Neural crest cell (in vitro differentiated cells): ENCODE measurements at places on chromosomes 12 and 14. TPM values are rescaled to one million over a fixed set of nuclear protein-coding genes. Genes with fewer than 3 reads are reported as not detected.
A peak's percentile ranks its signal among the peaks of the same experiment; 100 is the strongest.

The CLEC1B gene
- total RNA-seq = not detected in 2 replicates

The BEST3 gene
- total RNA-seq = not detected in 2 replicates

The KRT74 gene
- total RNA-seq = not detected in 2 replicates

The PCNX1 gene
- total RNA-seq = 50.3 and 50.4 TPM in 2 replicates

The MGAT4C gene
- under 0.01 and 0.07 TPM in 2 replicates for total RNA-seq

GRCh38 chr12:124916374-124917134 is 2.1 kb upstream of the UBC start:
- peaks cover 22% of the 10 kb centered on the region for H3K27me3 ChIP-seq
- peaks cover 82% of the 10 kb centered on the region for H3K4me1 ChIP-seq
- peak overlapping the region; percentile 86 for H3K4me3 ChIP-seq
- DNase-seq = no peak
- peak overlapping the region; percentile 97 for H3K27ac ChIP-seq
- H3K36me3 ChIP-seq = peaks cover 23% of the 10 kb centered on the region

DNA sequence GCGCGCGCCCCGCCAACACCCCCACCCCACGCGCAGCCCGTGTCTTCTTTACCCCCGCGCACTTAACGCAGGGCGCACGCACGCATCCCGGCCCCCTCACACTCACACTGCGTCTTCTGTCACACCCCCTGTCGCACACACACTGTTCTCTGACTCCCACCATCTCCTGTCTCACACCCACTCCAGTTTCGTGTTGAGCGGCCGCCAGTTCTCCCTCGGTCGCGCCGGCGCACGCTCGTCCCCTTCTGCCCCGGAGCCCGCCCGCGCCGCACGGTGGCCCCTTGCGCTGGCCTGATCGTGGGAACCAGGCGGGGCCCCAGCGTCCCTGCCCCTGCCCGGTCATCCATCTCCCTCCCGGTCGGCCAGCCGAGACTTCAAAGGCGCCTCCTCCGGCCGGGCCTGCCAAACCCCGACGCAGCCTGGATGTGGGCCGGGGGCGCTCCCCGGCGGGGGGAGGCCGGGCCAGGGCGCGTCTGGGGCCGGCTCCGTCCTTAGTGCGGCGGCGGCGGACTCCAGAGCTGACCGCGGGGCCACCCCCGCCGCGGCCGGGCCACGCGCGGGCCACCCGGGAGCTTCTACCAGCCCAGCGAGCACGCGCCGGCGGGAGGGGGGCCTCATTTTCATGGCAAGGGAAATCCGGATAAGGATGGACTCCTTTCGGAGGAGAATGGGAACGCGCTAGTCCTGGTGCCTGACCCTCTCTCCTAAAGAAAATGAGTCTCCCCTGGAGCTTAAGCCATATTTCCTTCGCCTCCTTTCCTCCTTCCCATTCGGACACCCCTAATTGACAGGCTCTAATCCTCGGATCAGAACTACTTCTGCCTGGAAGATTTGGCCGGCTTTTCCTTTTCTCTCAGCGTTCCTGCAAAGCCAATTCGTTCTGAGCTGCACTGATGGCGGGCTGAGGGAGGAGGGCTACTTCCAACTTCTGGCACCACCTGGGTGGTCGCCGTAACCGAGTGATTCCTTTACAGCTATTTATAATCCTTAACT is 82.0 kb upstream of the HMGA2 start:
- H3K36me3 ChIP-seq = no peaks in the 10 kb centered on the region
- H3K27me3 ChIP-seq = peaks cover 12% of the 10 kb centered on the region
- peak overlapping the region; percentile 90 for H3K4me3 ChIP-seq
- H3K4me1 ChIP-seq = peaks cover 25% of the 10 kb centered on the region
- DNase-seq = peak; percentile 62
- H3K27ac ChIP-seq = peak overlapping the region; percentile 35

DNA sequence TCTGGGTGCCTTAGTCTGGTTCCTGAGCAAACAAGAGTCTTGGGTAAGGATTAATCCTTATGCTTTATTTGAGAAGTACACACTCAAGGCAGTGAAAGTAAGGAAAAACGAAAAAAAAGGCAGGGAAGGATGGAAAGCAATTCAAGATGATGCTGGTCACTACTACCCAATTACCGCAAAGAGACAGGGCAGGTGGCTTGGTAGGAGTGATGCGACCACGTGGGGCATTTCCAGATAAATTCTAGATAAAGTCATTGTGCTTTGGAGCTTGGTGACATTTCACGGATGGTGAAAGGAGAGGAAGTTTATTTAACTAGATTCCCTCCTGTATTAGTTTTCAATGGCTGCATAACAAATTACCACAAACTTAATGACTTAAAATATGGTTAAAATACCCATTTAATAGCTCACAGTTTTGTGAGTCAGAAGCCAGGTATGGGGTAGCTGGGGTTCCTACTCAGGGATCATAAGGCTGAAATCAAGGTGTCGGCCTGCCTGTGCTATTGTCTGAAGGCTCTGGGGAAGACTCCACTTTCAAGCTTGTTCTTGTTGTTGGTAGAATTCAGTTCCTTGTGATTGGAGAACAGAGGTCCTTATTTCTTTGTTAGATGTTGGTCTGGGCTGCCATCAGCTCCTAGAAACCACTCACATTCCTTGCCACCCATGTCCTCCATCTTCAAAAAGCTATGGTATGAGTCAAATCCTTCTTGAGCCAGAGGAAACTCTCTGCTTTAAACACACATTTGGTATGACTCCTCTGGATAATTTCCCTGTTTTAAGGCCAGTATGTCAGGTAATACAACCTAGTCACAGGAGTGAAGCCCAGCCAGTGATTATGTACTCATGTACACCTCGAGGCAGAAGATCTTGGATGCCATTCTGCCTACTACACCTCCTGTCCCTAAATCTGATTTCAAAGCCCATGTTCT is 5.6 kb upstream of the HMGA2 start:
- no peak overlapping the region for H3K4me3 ChIP-seq
- H3K27me3 ChIP-seq = no peaks in the 10 kb centered on the region
- H3K4me1 ChIP-seq = peaks cover 31% of the 10 kb centered on the region
- no peak overlapping the region for H3K27ac ChIP-seq

- DNase-seq = no peak
- H3K36me3 ChIP-seq = no peaks in the 10 kb centered on the region
- H3K27ac ChIP-seq = no peak overlapping the region
- no peak overlapping the region for H3K4me3 ChIP-seq
- no peaks in the 10 kb centered on the region for H3K27me3 ChIP-seq
Measured at GRCh38 chr12:26556916-26557315, 276.1 kb downstream of the ITPR2 start.

- no peak overlapping the region for H3K27ac ChIP-seq
- DNase-seq = no peak
- peaks cover 69% of the 10 kb centered on the region for H3K27me3 ChIP-seq
- peaks cover 37% of the 10 kb centered on the region for H3K4me1 ChIP-seq
- no peak overlapping the region for H3K4me3 ChIP-seq
Measured at GRCh38 chr14:94594441-94594840, 13.2 kb downstream of the SERPINA5 start.

GRCh38 chr14:57487771-57488170 is 5.9 kb downstream of the CCDC198 start:
- H3K4me3 ChIP-seq = no peak overlapping the region
- no peaks in the 10 kb centered on the region for H3K4me1 ChIP-seq
- no peak for DNase-seq
- H3K27me3 ChIP-seq = peaks cover 8% of the 10 kb centered on the region

DNA sequence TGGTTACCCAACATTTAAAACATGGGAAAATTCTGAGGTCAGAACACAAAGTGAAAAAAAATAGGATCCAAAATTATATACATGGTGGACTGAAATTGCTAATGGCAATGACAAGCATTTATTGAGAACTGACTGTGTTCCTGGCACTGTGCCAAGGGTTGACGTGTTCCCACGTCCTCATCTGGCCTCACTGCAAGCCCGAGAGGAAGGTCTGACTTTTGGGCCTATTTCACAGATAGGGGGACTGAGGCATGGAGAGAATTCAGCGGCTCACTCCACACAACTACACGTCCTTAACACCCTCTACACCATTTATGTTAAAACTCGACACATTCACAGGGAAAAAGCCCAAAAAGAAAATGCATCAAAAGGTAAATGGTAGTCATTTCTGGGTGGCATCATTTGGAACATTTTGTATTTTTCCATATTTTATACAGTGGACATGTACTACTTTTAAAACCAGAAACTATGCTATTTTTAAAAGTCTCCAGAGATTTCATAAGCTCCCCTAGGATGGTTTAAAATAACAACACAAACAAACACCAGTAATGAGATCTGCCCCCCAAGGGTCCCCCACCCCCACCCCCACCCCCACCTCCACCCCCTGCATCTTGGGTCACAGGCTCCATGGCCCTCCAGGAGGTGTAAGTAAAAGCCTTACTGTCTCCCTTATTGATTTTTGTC is 27.7 kb downstream of the CLMN start:
- H3K4me1 ChIP-seq = peaks cover 11% of the 10 kb centered on the region
- no peak overlapping the region for H3K4me3 ChIP-seq
- no peaks in the 10 kb centered on the region for H3K36me3 ChIP-seq
- H3K27me3 ChIP-seq = no peaks in the 10 kb centered on the region

- peaks cover 20% of the 10 kb centered on the region for H3K4me1 ChIP-seq
- peaks cover 12% of the 10 kb centered on the region for H3K27me3 ChIP-seq
- peak overlapping the region; percentile 91 for H3K4me3 ChIP-seq
- no peak for DNase-seq
- H3K27ac ChIP-seq = peak overlapping the region; percentile 89
- no peaks in the 10 kb centered on the region for H3K36me3 ChIP-seq
Measured at GRCh38 chr12:123151457-123152454, 866 bp upstream of the PITPNM2 start.

GRCh38 chr12:62778187-62778586 is 156.8 kb downstream of the PPM1H start:
- no peaks in the 10 kb centered on the region for H3K36me3 ChIP-seq
- no peak overlapping the region for H3K4me3 ChIP-seq
- peaks cover 12% of the 10 kb centered on the region for H3K4me1 ChIP-seq
- H3K27ac ChIP-seq = no peak overlapping the region
- DNase-seq = no peak

DNA sequence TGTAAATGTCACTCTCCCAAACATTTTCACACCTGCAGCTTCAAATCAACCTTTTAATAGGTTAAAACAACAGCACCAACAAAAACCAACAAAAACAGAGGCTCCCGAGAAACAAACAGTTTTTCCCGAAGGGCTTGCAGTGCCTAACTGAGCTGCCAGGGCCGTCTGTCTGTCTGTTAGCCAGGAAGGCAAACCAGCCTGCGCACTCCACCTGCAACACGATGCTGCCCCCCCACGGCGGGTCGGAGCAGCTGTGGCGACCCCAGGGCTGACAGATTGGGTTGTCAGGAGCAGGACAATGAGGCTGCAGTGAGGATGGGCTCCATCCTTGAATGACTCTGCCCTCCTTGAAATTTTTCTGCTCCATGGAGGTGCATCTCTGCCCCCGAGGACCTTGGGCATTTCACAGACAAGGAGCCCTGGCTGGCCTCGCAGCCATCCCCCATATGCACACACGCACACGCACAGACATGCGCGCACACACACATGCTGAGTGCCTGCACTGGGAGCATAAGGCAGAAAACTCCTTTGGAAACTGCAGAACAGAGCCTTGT is 2.6 kb downstream of the RTL1 start:
- H3K36me3 ChIP-seq = no peaks in the 10 kb centered on the region
- H3K27ac ChIP-seq = no peak overlapping the region
- peak overlapping the region; percentile 76 for H3K4me3 ChIP-seq
- DNase-seq = peak; percentile 66
- peaks cover 48% of the 10 kb centered on the region for H3K27me3 ChIP-seq

- DNase-seq = no peak
- peak overlapping the region; percentile 81 for H3K27ac ChIP-seq
- peak overlapping the region; percentile 89 for H3K4me3 ChIP-seq
- no peaks in the 10 kb centered on the region for H3K36me3 ChIP-seq
Measured at GRCh38 chr14:52790756-52791222, 618 bp downstream of the GNPNAT1 start.

GRCh38 chr14:90784621-90785270 is 31.5 kb downstream of the TTC7B start:
- peak overlapping the region; percentile 43 for H3K27ac ChIP-seq
- no peak overlapping the region for H3K4me3 ChIP-seq
- H3K4me1 ChIP-seq = no peaks in the 10 kb centered on the region
- H3K36me3 ChIP-seq = peaks cover 8% of the 10 kb centered on the region

DNA sequence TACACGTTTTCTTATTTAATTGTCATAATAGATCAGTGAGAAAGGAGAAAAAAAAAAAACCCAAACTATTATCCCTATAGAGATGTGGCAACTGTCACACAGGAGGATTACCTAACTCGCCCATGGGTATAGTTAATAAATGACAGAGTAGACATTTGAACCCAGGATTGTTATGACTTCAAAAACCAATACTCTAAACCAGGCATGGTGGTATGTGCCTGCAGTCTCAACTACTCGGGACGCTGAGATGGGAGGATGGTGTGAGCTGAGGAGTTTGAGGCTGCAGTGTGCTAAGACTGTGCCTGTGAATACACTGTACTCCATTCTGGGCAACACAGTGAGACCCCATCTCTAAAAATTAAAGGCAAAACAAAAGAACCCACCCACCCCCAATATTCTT is 114.5 kb downstream of the DENND5B start:
- DNase-seq = no peak
- H3K27ac ChIP-seq = no peak overlapping the region
- H3K27me3 ChIP-seq = no peaks in the 10 kb centered on the region
- H3K4me3 ChIP-seq = no peak overlapping the region

- no peak for DNase-seq
- H3K4me1 ChIP-seq = peaks cover 6% of the 10 kb centered on the region
- H3K27me3 ChIP-seq = no peaks in the 10 kb centered on the region
- peaks cover 15% of the 10 kb centered on the region for H3K36me3 ChIP-seq
- H3K4me3 ChIP-seq = no peak overlapping the region
Measured at GRCh38 chr12:51942501-51943000, 8.9 kb upstream of the ACVR1B start.
